Activated CD4-positive, CD25-positive, alpha-beta regulatory T cell treated with anti-CD3 and anti-CD28 coated beads, Interleukin-2, amount 50 U/mL, for 16 hours (primary cell): ENCODE measurements at places on chromosomes 7 and 10.

DNA sequence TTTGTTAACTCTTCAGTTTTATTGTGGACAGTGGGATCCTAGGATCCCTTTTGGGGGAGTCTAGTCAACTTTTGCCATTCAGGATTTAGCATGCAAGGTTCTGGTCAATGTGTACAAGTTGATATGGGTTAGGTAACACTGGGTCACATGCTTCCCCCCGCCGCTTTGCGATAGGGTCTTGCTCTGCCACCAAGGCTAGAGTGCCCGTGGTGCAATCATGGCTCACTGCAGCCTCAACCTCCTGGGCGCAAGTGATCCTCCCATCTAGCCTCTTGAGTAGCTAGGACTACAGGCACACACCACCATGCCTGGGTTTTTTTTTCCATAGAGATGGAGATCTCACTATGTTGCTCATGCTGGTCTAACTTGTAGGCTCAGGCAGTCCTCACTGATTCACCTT, 3.2 kb upstream of the CSGALNACT2 start:
- DNase-seq, result no peak

DNA sequence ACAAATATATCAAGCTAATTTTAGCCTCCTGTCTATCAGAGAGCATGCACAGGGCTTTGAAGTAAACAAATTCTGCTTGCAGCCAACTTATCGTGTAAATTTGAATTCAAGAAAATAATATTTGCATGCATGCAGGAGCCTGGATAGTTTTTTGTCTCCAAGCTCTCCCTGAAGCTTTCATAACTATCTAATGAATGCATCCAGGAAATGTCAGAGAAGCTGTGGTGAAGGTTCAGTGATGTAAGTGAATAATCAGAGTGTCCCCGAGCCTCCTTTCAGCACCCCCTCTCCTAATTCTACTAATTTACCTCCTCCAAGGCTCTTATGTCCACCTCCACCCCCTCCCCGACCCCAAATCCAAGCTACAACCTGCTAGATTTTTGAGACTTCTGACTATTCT, 172.0 kb upstream of the ZNF32 start:
- DNase-seq, result no peak

GRCh38 chr7:121874298-121874697, 1.3 kb downstream of the PTPRZ1 start:
- DNase-seq, result no peak

DNA sequence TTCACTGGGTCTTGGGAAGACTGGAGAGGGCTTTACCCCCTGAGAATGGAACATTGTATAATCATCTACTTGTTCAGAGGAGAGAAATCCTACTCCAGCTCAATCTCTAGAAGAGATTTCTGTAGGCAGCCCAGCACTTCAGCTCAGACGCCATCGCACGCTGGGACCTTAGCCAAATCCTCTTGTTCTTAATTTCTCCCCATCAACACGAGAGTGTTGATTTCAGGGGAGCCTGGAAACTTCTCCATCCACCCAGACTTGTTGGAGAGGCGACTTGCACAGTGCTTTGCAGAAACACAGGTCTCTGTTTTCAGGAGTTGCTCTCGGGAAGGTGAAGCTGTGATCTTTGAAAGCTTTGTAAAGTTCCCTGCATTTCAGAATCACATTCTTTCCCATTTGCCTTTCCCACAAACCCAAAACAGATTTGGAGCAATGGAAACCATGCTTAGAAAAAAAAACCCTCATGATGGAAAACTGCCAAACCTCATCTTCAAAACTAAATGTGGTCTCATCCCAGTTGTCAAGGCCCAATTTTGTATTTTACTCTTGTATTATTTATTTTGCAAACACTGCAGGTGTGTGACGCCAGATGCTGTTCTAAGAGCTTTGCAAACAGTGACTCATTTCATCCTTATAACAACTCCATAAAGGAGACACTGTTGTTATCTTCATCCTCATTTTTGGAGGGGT, 60.9 kb downstream of the CALML3 start:
- DNase-seq, result no peak

GRCh38 chr10:67250686-67251085, 324.9 kb downstream of the LRRTM3 start:
- no peak for DNase-seq

GRCh38 chr10:132366006-132366405, 31.0 kb upstream of the PWWP2B start:
- no peak for DNase-seq

DNA sequence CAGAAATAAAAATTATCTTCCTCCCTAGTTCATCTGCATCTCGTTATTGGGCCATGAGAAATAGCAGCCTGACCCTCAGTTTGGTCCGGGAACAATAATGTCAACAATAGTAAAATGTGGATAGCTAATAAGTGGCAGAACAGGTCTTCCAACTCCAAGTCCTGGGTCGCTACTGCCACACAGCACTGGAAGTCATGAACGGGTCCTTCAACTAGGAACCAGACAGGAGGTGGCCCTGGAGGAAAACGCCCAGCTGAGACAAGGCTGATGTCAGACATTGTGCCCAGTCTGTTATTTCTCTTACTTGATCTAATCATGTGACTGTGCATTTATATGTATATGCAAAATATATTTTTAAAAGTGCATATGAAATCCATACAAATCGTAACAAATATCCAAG, 51.8 kb downstream of the PYROXD2 start:
- DNase-seq, result no peak
